CD8-positive, alpha-beta memory T cell (primary cell): ENCODE measurements at places on chromosomes 12 and 14.

DNA sequence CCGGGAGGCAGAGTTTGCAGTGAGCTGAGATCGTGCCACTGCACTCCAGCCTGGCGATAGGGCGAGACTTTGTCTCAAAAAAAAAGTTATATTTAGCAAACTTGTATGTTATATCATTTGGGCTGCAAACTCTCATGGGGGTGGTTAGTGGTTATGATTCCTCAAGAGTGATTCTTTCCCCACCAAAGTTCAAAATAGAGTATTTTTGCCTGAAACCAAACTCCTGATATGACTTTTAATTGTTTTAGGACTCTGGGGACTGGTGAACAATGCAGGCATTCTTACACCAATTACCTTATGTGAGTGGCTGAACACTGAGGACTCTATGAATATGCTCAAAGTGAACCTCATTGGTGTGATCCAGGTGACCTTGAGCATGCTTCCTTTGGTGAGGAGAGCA is 18.6 kb downstream of the HSD17B6 start:
- no peak for DNase-seq

DNA sequence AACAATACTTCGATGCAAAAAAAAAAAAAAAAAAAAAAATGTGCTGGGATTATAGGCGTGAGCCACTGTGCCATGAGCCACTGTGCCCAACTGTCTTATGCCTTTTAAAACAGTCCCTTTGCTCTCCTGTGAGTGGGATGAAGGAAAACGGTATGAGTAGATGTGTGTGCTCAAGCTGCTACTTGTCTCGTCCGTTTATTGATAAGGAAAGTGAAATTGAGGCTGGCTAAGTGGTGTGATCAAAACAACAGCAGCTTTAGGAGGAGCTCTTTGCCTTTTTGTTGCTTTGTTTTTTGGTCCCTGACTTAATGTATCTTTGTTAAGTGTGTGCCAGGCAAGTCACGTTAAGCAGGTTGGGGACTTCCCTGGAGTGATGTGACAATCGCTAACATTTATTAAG is 275.9 kb downstream of the TMEM132C start:
- no peak for DNase-seq

DNA sequence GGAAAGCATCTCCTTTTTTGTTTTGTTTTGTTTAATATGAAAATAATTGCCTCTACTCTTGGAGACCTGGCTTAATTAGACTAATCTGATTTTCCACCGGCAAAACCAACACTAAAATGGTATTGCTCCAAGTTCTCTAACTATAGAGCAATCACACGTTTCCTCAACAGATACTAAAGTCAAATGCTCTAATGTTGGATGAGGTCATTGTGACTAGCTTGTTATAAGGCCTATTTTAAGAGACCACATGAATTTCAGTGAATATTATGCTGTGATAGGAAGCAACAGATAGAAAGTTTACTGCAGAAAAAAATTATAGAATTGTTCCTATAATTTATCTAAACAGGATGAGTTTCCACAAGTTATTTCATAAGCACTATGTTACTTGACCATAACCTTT is 3.3 kb upstream of the CCDC196 start:
- DNase-seq: no peak

GRCh38 chr12:49330032-49330619 is 6.9 kb downstream of the C1QL4 start:
- no peak for DNase-seq

DNA sequence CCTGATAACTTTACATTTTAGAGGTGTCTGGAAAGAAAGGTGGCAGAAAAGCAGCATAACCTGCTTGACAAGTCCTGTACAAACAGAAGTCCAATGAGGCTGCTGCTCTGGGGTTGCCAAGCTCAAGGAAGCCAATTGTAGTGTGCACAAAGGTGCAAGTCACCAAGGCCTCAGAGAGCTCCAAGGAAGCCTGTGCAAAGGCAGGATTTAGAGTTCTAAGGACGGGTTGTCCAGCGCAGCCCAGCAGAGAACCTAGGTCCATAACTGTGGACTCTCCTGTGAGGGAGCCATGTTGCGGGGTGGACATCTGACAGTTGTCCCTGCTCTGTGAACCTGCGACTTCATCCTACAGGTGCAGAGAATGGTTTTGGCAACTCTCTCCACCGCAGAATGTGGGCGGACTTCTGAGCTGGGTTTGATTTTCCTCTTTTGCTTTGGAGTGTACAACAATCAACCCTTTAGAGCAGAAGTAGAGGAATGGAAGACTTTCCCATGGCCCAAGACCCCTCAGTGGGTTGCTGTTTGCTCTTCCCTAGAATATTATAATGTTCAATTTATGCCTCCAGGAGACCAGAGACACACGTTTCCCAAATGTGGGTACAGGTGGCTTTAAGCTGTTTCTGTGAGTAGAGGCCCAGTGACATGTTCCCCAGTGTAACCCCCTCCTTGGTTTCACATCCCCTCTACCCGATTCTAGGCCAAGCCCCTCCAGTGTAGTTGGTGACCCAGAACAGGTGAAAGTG is 81.0 kb downstream of the ETV6 start:
- no peak for DNase-seq

DNA sequence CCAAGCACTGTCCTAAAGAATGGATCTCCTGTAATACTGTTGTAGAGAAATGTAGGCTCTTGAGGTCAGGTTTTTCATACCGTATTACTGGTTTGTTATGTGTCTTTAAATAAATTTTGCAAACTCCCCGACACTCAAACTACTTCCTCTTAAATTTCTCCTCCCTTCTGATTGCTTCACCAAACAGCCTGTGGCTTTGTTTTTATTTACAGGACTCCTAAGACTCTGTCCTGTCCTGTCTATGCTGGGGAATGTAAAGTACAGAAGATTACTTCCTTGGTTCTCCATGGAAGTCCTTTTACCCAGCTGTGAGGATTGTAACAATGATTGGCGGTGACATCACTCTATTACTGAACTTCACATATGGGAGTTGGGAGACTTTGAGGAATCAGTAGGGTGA is 873.5 kb downstream of the DIO2 start:
- no peak for DNase-seq

- DNase-seq: no peak
These were observed 10.0 kb upstream of the ITGA5 start for GRCh38 chr12:54429014-54429471.

DNA sequence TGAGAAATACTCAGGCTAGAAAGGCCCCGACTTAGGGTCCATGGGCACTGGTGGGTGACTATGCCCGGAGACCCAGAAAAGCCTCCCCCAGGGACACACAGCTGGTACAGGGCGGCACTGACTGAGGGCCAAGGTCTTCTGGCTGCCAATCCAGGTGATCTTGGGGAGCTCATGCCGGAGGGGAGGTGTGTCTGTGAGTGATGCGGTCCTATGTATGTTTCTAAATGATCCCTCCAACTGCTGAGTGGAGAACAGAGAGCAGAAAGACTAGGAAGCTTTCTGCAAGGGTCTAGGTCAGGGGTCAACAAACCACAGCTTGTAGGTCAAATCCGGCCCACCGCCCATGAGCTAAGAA is 391 bp downstream of the SERPINA4 start:
- DNase-seq: no peak

DNA sequence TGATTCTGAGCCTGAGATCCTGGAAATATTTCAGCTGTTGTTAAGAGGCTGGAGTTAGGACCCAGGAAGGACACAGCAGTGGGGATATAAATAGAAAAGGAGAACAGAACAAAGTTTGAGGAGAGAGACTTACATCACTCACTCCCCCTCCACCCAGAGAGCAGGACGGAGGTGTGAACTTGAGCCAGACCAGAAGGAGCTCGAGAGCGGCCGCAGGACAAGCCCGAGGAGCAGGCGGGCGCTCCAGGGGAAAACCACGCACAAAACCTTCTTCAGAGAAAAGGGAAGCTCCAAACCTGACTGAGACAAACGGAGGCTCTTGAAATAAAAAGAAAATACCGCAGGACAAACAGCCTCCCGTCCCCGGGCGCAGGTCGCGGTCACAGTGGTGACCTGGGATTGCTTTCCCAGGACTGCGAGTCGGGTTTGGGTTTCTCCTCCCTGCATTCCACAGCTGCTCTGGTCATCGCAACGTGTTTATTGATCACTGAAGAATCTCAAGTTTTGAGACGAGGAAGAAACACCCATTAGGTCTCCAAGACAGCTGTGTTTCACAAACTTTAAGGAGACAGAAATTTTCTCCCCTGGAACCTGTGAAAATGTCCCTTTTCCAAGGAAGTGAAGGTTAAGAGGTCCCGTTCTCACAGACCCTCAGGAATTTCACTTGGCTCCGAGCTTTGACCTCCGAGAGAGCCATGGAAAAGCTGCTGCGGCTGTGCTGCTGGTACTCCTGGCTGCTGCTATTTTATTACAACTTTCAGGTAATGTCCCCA is at the start of gene ADGRD1:
Gene ADGRD1, plus strand, starts transcription at position 137 of the 773 bp plus-strand sequence. Its CDS starts 559 bp downstream, at position 696.
- DNase-seq: no peak
